Chondrocyte (in vitro differentiated cells): ENCODE measurements at places on chromosomes 1 and 21. TPM values are rescaled to one million over a fixed set of nuclear protein-coding genes. Genes with fewer than 3 reads are reported as not detected.

DNA sequence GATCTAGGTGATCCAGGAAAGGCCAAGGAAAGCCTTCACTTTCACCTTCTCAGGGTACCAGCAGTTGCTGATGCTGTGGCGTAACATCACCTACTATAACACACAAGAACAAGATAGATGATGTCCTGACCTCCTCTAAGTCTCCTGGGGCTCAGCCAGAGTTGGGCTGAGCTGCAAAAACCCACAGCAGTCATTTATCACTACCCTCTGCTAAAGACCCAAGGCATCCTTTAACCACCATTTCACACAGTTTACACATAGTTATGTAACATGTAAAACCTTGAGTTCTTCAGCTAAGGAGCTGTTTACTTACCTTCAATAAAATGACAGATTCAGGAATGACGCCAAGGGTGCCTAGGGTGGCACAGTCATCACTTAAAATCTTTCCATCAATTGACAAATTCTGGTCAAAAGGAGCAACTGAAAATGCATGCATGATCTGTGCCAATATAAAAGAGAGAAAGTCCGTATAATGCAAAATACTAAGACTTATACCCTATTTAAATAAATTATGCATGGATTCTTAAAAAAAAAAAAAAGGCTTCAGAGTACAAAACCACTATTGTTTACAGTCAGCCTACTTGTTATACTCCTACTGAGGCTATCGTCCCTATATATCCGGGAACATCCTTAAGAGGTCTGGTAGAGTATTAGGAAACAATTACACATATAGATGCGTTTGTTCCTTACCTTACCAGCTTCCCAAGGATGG, 20.7 kb upstream of the RAP1GAP start:
- DNase-seq = no peak

DNA sequence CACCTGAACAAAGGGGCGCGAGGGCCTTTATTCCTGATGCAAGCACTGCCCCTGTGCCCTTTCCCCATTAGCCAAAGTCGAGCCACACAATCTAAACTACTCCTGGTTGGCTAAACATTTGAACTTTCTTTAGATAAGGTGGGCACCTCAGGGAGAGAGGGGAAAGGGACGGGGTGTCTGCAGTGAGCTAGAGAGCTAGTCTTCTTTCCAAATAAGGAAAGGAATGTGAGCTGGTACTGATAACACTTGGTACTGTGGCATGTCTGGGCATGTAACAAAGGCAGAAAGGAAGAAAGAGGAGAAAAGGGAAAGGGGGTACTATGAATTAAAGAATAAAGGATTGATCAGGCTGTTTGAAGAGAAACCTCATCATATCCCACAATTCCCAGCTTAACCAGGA, 62.8 kb downstream of the OVGP1 start:
- DNase-seq = no peak

DNA sequence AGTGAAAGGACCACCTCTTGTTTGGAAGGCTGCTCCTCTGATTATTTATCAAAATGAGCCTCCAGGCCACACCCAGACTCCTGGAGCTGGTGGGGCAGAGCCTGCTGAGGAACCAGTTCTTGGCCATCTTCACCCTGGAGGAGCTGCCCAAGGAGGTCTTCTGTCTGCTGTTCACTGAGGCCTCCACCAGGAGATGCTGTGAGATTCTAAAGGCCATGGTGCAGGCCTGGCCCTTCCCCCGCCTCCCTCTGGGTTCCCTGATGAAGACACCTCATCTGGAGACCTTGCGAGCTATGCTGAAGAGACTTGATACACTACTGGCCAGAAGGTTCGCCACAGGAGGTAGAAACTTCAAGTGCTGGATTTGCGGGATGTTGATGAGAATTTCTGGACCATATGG, 61.7 kb upstream of the GJA8 start:
- DNase-seq = no peak

DNA sequence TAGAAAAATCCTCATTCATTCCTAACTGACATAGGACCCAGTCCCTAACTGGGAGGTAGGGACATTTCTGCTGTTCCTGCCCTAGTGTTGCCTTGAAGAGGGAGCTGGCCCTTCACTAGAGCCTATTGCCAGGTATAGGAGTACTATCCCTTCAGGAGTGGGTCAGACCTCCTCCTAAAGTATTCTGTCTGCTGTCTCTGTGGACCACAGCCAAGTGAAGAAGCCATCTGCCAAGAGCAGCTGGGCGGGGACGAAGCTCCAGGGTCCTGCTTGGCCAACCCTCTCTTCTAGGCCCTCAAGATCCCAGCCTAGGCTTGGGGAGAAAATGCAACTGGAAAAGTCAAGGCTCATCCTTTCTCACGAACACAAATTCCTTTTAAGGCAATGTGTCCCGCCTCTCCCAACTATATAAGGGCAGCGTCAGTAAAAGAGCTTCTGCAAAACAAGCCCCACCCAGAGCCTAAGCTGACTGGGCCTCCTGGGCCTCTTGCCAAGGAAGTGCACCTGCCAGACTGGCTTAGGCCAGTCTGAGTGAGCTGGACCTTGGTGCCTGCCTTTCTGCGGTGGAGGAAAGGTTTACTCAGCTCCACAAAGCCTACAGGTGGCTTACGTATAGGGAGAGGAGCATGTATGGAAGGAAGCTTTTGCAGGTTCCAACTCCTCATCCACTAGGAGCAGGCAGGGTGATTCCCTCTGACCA, 638 bp upstream of the TUFT1 start:
- DNase-seq = no peak

Gene TCEA3
- total RNA-seq = 15.7 to 17.8 TPM (median 16.9 TPM) in 3 replicates

DNA sequence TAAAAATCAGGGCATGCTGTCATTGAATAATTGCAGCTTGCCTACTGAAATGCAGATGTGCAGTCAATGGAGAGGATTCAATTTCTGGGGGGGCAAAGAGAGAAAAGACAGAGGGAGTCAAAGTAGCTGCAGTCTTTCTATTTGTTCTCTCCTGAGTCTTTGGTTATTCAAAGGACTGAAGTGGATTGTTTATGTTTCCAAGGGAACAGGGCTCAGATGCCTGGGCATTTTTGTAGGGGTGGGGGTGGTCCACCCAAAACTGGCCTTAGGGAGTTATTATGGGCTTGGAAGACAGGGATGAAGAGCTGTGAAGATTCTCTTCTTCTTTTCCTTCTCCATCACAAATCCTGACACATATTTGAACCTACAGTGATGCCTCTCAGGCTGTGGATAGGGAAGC, 408.8 kb upstream of the DAB1 start:
- no peak for DNase-seq

Gene HHAT
- total RNA-seq = 6.1 to 7.9 TPM (median 6.4 TPM) in 3 replicates

Gene MRPL39
- 21.0 to 22.7 TPM (median 21.5 TPM) in 3 replicates for total RNA-seq

DNA sequence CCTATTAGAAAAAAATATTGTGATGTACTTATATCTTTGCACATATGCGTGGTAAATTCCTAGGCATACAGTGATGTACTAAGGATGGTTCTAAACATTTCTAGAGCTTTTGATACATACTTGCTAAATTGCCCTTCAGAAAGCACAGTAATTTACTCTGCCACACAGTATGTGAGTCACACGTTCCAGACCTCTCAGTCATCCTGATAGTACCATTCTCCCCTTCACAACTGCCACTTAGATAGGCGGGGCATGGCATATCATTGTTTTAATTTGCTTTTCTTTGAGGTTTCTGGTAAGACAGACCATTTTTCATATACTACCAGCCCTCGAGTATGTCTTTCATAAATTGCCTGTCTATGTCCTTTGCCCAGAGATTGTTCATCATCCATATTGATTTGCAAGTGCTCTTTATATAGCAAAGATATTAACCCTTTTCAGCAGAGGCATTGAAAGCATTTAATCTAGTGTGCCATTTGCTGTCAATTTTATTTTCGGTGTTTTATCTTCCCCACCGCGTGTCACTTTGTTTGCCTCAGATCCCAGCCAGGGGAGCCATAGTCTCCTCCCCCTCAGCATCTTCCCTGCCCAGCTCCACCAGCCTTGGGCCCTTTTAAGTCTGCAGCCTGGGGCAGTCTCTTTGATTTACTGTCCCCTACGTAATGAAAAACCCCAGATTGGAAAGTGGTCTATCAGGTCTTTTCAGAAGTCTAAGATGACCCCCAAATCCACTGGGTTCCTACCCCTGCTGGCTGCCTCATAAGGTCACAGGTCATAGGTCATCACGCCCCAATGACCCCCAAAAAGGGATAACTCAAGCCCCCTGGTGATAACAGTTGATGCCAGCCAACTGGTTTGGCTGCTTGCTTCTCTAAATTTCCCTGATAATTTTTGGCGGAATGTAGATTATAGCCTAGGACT, 11.8 kb upstream of the PAX7 start:
- DNase-seq = no peak

Gene HES3
- total RNA-seq = not detected in 3 replicates

Gene ETV3
- total RNA-seq = 23.4 to 25.6 TPM (median 24.4 TPM) in 3 replicates

GRCh38 chr1:59570524-59570923, 244.2 kb upstream of the HOOK1 start:
- DNase-seq = no peak

Gene CYB5RL
- 7.0 to 7.8 TPM (median 7.5 TPM) in 3 replicates for total RNA-seq

Gene AMY1A
- not detected in 3 replicates for total RNA-seq

DNA sequence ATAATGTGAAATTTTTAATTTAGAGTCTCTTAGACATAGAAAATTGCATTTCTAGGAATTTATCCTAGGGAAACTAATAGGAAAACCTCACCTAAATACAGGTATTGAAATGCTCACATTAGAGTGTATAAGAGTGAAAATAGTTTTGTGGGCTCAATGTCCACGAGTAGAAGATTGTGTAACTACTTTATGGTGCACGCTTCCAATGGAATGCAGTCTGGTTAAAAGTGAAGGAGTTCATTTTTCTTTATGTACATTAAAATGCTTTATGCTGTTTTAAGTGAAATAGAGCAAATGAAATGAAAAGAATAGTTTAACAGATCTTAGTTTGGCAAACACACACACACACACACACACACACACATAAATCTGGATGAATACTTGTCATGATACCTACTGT, 278.2 kb downstream of the USP25 start:
- no peak for DNase-seq

- DNase-seq = no peak
These were observed 76.8 kb upstream of the TRABD2B start for GRCh38 chr1:48073798-48074530.
